Activated CD4-positive, alpha-beta memory T cell treated with anti-CD3 and anti-CD28 coated beads for 36 hours (primary cell): ENCODE measurements at places on chromosomes 3 and 15.

GRCh38 chr3:8766148-8766547, 3.3 kb downstream of the OXTR start:
- peaks cover 25% of the 10 kb centered on the region for H3K27me3 ChIP-seq
- no peaks in the 10 kb centered on the region for H3K36me3 ChIP-seq
- no peak overlapping the region for H3K27ac ChIP-seq
- H3K4me1 ChIP-seq = peaks cover 15% of the 10 kb centered on the region

- peaks cover 64% of the 10 kb centered on the region for H3K36me3 ChIP-seq
- no peak overlapping the region for H3K27ac ChIP-seq
- H3K4me3 ChIP-seq = no peak overlapping the region
- peaks cover 25% of the 10 kb centered on the region for H3K4me1 ChIP-seq
- no peak for DNase-seq
Observed at GRCh38 chr15:101232677-101233076, 19.2 kb downstream of the CHSY1 start.

DNA sequence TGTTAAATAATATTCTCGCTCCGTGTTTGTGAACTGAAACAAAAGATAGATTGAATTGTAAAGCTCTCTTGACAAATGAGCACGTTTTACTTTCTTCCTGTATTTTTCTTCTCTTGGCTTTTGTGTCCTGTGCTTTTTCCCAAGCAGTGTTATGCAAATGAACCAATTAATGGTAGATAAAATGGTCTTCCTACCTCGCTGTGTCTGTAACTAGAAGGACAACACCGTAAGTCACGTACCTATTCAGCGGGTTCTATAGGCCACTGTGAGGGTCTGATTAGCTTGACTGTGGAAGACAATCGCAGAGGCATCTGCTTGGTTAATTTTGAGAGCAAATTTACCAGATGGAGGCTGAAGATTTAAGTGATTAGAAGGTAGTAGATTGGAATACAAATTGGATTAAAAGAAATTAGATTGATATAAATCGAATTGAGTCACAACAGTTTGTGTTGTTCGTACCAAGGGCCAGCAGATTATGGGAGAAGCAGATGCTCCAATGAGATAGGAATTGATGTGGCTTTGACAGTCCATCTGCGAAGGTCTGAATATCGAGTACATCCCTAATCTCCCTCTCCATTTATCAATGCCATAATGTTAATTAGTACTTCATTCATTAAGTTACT, 40.2 kb downstream of the ROBO2 start:
- no peaks in the 10 kb centered on the region for H3K27me3 ChIP-seq
- no peaks in the 10 kb centered on the region for H3K36me3 ChIP-seq
- no peak for DNase-seq
- no peaks in the 10 kb centered on the region for H3K4me1 ChIP-seq

- H3K4me3 ChIP-seq = no peak overlapping the region
- peaks cover 16% of the 10 kb centered on the region for H3K27me3 ChIP-seq
- no peaks in the 10 kb centered on the region for H3K36me3 ChIP-seq
- no peaks in the 10 kb centered on the region for H3K4me1 ChIP-seq
- H3K27ac ChIP-seq = no peak overlapping the region
Observed at GRCh38 chr15:77826006-77826695, 193.4 kb upstream of the LINGO1 start.
